Type B pancreatic cell (in vitro differentiated cells): ENCODE measurements at places on chromosomes 16 and 17. TPM values are rescaled to one million over a fixed set of nuclear protein-coding genes. Genes with fewer than 3 reads are reported as not detected.

The SALL1 gene
- 8.0 and 27.0 TPM in 2 replicates for total RNA-seq

GRCh38 chr17:924711-925475 lies 54.7 kb downstream of the NXN start:
- peaks cover 35% of the 10 kb centered on the region for H3K36me3 ChIP-seq
- peaks cover 43% of the 10 kb centered on the region for H3K4me1 ChIP-seq
- peak overlapping the region; percentile 72 for H3K27ac ChIP-seq
- no peaks in the 10 kb centered on the region for H3K27me3 ChIP-seq

GRCh38 chr16:55964923-55965475 lies 89.8 kb upstream of the CES5A start:
- DNase-seq = no peak
- peaks cover 6% of the 10 kb centered on the region for H3K4me1 ChIP-seq
- H3K36me3 ChIP-seq = no peaks in the 10 kb centered on the region
- peak overlapping the region; percentile 92 for H3K27ac ChIP-seq
- peak overlapping the region; percentile 70 for H3K4me3 ChIP-seq

- H3K4me1 ChIP-seq = peaks cover 12% of the 10 kb centered on the region
- H3K27me3 ChIP-seq = no peaks in the 10 kb centered on the region
- no peak overlapping the region for H3K4me3 ChIP-seq
- H3K36me3 ChIP-seq = no peaks in the 10 kb centered on the region
- H3K27ac ChIP-seq = no peak overlapping the region
Measured at GRCh38 chr17:8725881-8726876, 18.5 kb downstream of the CCDC42 start.

The KDM6B gene
- 69.1 and 85.1 TPM in 2 replicates for total RNA-seq

- H3K27me3 ChIP-seq = no peaks in the 10 kb centered on the region
- peaks cover 33% of the 10 kb centered on the region for H3K4me1 ChIP-seq
- H3K36me3 ChIP-seq = peaks cover 5% of the 10 kb centered on the region
- DNase-seq = no peak
Measured at GRCh38 chr17:65697661-65698060, 136.2 kb upstream of the AXIN2 start.

The KRTAP9-2 gene
- not detected in 2 replicates for total RNA-seq

- DNase-seq = no peak
- H3K27ac ChIP-seq = peak overlapping the region; percentile 89
- H3K27me3 ChIP-seq = no peaks in the 10 kb centered on the region
- peak overlapping the region; percentile 95 for H3K4me3 ChIP-seq
- H3K36me3 ChIP-seq = peaks cover 7% of the 10 kb centered on the region
- peaks cover 31% of the 10 kb centered on the region for H3K4me1 ChIP-seq
Measured at GRCh38 chr16:14071576-14072271, 605 bp downstream of the MRTFB start.

DNA sequence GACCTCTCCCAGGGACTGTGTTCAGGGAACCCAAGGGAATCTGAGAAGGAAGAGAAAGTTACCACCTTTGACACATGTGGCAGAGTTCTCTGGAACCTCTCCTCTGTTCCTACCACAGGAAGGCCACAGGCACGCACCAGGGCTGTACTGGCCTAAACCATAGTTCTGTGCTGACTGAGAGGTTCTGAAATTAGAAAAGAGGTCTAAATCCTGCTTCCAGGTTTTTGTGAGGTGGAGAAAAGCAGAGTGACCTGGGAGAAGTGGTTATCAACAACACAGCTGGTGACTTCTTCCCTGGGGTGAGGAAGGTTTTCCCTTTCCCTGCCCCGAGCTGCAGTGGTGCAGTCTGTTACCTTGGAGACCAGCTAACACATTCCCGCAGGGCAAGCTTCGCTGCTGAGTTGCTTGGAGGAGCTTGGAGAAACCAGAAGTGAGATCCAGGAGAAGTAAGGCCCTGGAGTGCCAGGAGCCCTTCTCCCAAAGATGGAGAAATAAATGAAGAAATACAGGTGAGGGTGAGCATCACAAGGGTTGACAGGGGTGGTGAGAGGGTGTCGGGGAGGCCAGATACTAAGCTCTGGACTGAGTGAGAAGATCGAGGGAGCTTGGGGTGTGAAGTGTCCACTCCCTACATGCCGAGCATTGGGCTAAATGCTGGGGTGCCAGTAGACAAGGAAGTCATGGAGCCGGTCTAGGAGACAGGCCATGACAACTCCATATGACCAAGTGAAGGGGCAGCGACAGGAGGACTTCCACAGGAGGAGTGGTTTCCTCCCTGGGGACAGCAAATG lies at the start of gene VWA3A:
Gene VWA3A, plus strand, starts transcription at position 399 of the 791 bp plus-strand sequence. Its CDS starts 97 bp downstream, at position 496.
- peaks cover 5% of the 10 kb centered on the region for H3K27me3 ChIP-seq
- H3K36me3 ChIP-seq = no peaks in the 10 kb centered on the region
- peak within 1 kb of the TSS; percentile 70 for H3K4me3 ChIP-seq
- DNase-seq = no peak

DNA sequence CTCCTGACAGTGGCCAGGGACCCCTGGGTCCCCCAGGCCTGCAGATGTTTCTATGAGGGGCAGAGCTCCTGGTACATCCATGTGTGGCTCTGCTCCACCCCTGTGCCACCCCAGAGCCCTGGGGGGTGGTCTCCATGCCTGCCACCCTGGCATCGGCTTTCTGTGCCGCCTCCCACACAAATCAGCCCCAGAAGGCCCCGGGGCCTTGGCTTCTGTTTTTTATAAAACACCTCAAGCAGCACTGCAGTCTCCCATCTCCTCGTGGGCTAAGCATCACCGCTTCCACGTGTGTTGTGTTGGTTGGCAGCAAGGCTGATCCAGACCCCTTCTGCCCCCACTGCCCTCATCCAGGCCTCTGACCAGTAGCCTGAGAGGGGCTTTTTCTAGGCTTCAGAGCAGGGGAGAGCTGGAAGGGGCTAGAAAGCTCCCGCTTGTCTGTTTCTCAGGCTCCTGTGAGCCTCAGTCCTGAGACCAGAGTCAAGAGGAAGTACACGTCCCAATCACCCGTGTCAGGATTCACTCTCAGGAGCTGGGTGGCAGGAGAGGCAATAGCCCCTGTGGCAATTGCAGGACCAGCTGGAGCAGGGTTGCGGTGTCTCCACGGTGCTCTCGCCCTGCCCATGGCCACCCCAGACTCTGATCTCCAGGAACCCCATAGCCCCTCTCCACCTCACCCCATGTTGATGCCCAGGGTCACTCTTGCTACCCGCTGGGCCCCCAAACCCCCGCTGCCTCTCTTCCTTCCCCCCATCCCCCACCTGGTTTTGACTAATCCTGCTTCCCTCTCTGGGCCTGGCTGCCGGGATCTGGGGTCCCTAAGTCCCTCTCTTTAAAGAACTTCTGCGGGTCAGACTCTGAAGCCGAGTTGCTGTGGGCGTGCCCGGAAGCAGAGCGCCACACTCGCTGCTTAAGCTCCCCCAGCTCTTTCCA lies 25.1 kb downstream of the C1QTNF1 start:
- H3K4me3 ChIP-seq = no peak overlapping the region
- H3K36me3 ChIP-seq = no peaks in the 10 kb centered on the region
- peaks cover 14% of the 10 kb centered on the region for H3K27me3 ChIP-seq
- no peak overlapping the region for H3K27ac ChIP-seq

The PPL gene
- total RNA-seq = 142 and 428 TPM in 2 replicates

DNA sequence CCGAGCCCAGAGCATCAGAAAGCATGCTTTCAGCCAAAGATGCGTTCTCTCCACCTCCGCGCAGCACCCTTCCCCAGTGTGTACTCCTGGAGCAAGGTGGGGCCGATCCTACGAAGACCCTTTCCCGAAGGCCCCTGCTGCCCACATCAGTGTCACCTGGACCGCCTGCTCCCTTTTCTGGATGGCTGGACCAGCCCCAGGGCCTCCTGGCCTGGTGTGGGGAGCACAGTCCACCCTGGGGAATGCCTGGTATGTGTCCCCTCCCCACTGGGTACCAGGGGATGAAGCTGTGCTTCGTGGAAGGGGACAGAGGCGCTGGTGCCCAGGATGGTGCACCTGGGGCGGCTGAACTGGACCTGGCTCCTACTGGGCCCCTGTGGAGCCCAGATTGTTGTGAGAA lies 173.8 kb downstream of the SEC14L1 start:
- H3K27me3 ChIP-seq = no peaks in the 10 kb centered on the region
- H3K4me3 ChIP-seq = no peak overlapping the region
- no peak overlapping the region for H3K27ac ChIP-seq
- no peak for DNase-seq

DNA sequence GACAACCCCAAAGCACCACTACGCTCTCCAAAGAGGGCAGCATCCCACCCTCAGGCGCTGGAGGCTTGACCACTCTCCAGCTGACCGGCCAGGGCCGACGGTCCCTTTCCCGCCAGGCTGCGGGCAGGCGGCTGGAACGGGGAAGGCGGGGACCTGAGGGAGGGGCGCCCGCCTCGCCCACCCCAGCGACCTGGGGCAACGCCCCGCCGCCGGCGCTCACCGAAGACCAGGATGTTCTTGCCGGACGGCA lies 431 bp downstream of the DYNC1LI2 start:
- H3K4me3 ChIP-seq = peak overlapping the region; percentile 93
- H3K27me3 ChIP-seq = peaks cover 24% of the 10 kb centered on the region
- H3K27ac ChIP-seq = peak overlapping the region; percentile 45
- DNase-seq = peak; percentile 73
- H3K36me3 ChIP-seq = peaks cover 12% of the 10 kb centered on the region

- H3K4me3 ChIP-seq = no peak overlapping the region
- no peak for DNase-seq
- H3K4me1 ChIP-seq = peaks cover 39% of the 10 kb centered on the region
- peaks cover 9% of the 10 kb centered on the region for H3K36me3 ChIP-seq
Measured at GRCh38 chr17:14311981-14312380, 11.1 kb downstream of the HS3ST3B1 start.

DNA sequence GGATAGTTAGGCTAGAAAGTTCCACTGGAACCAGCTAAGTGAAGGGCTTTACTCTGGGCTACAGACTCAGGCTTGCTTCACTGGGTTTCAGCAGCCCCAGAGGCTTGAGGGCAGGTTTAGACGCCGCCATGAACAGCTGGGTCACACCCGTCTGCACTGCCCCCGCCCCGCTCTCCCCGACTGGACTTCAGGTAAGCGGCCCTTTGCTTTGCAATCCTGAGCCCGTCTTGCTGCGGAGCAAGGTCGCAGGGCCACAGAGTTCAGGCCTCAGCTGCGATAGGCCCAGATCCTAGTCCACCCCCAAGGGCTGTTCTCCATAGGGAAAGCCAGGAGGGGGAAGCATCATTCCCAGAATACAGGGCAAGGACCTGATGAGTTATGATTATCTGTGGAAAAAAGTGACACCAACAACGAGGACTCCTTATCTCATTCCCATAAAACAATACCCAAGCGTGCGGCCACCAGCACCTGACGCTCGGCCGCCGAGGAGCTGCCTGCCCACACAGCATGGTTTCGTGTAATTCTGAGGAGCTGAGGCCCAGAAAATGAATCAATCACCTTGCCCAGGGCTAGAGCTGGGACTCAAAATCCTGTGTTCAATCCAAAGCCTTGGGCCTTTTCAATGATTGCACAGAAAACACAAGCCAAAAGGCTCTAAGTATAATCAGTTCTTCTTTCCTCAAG lies 20.4 kb downstream of the MEAK7 start:
- peak; percentile 66 for DNase-seq
- H3K36me3 ChIP-seq = peaks cover 13% of the 10 kb centered on the region
- H3K27me3 ChIP-seq = no peaks in the 10 kb centered on the region
- no peak overlapping the region for H3K4me3 ChIP-seq

DNA sequence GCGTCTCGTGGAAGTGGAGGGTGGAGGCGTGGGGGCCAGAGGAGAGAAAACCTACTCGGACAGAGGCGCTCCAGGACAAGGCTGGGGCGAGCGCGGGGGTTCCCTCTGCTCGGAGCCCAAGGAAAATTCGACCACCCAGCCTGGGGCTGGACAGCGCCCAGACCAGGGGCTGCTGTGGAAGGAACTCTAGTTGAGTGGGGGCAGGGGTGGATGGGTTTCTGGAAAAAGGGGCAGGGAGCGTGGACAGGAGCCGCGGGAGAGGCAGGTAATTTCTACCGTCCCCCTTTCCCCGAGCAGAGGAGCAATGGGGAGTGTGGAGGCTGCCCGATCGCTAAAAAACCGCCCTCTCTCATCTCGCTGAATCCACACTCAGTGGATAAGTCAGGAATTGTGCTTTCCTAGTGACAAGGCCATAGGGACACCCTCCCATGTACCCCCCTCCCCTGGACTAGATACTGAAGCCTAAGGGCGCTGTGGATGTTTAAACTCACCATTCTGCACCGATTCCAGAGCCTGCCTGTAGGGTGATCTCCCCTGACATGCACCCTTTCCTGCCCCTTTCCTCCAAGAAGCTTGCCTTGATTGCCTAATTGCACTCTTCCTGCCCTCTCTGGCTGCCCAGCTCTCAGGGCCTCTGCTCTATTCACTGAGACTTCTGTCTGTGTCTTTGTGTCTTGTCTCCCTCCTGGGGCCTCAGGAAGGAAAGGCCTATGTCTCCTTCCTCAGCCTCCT lies 90.7 kb upstream of the TMEM97 start:
- peaks cover 5% of the 10 kb centered on the region for H3K4me1 ChIP-seq
- H3K27ac ChIP-seq = peak overlapping the region; percentile 95

DNA sequence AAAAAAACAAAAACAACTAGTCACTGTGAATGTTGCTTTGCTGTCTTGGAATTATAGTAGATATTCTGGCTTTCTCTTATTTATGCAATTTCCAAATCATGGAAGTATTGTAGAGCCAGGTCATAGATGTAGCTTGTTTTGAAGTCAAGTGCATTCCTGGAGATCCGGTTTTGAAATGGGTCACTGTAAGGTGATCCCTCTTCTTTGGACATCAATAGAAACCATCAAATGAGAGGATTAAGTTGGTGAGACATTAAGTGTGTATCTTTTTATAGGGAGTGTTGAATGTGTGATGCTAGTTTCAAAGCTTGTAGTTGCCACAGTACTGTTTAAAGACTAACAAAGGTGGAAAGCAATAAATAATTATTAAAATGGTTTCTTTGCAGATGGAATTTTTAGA lies 4.5 kb downstream of the PRKAR1A start:
- H3K4me1 ChIP-seq = peaks cover 25% of the 10 kb centered on the region
- H3K27ac ChIP-seq = peak overlapping the region; percentile 18
- no peaks in the 10 kb centered on the region for H3K27me3 ChIP-seq
- peaks cover 44% of the 10 kb centered on the region for H3K36me3 ChIP-seq
- no peak for DNase-seq

DNA sequence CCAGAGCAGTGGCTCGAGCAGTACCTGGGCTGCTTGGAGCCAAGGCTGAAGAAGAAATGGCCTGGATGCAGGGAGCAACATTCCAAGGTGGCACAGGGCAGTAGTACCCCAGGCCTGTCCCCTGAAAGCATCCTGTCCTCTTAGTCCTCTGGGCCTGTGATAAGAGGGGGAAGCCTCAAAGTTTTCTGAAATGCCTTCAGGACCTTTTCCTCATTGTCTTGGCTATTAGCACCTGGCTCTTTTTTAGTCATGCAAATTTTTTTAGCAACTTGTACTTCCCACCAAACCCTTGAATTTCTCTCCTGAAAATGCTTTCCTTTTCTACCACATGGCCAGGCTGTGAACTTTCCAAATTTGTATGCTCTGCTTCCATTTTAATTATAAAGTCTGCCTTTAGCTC lies 148.9 kb downstream of the HS3ST2 start:
- H3K36me3 ChIP-seq = no peaks in the 10 kb centered on the region
- H3K4me1 ChIP-seq = no peaks in the 10 kb centered on the region
- peaks cover 38% of the 10 kb centered on the region for H3K27me3 ChIP-seq
- no peak for DNase-seq
- H3K27ac ChIP-seq = no peak overlapping the region

The SPATA2L gene
- 12.6 and 18.5 TPM in 2 replicates for total RNA-seq

The TNK1 gene
- total RNA-seq = 6.6 and 11.5 TPM in 2 replicates

The TBCD gene
- 65.4 and 104 TPM in 2 replicates for total RNA-seq

GRCh38 chr17:75695141-75695829 lies 26.0 kb upstream of the ITGB4 start:
- no peaks in the 10 kb centered on the region for H3K27me3 ChIP-seq
- no peak for DNase-seq
- peaks cover 27% of the 10 kb centered on the region for H3K4me1 ChIP-seq
- H3K4me3 ChIP-seq = peak overlapping the region; percentile 33
- peaks cover 22% of the 10 kb centered on the region for H3K36me3 ChIP-seq
